Stimulated activated CD8-positive, alpha-beta memory T cell treated with anti-CD3 and anti-CD28 coated beads, Interleukin-4, amount 100 ng/mL, for 48 hours (primary cell): ENCODE measurements at places on chromosomes 5 and 9.

GRCh38 chr9:19442240-19442639 lies 33.4 kb downstream of the ACER2 start:
- no peak for DNase-seq

- no peak for DNase-seq
Observed at GRCh38 chr9:100087218-100087617, 11.6 kb downstream of the ERP44 start.

- peak; percentile 61 for DNase-seq
Observed at GRCh38 chr9:92965061-92965758, 17.9 kb downstream of the FGD3 start.

- no peak for DNase-seq
Observed at GRCh38 chr5:16936989-16937438, 926 bp upstream of the MYO10 start.

DNA sequence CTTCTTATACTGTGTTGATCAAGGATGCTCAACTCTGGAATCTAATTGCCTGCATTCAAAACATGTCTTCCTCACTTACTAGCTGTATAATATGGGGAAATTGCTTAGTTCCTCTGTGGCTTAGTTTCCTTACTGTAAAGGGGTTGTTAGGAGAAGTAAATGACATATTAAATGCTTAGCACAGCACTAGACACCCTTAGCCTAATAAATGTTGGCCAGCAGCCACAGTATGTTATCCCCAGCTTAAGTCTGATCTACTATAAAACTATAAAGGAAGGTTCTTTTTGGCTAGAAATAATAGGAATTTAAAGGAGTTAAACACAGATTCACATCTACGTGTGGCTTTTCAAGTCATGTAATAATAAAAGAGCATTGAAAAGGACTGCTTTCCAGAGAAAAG lies 232.4 kb downstream of the PCSK1 start:
- no peak for DNase-seq

DNA sequence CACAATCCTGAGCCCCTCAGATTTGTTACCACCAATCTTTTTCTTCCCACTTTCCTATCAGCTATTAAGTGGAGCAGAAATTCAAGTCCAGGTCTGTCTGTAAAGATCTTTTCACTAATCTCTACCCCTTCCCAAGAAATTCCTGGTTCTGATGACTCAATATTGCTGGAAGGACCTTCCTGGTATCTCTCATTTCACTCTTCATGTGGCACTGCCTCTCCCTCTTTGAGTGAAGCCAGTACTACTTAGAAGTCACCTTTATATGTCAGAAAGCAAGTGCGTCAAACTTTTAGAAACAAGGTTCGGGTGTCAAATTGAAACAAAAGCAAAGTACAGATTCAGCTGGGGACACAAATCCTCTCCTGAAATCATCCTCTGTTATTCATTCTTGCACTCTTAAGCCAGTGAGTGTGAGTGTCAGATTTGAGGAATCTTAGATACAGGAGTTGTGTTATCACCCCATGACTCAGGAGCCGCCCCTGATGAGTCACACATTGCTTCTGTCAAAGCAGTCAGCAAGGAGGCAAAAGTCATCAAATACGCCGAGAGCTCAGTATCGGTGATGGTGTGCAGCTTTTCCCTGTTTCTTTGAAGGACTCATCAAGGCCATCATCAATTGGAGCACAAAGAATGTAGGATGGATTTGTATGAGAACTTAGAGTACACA lies 313.0 kb downstream of the CETN3 start:
- DNase-seq = no peak

DNA sequence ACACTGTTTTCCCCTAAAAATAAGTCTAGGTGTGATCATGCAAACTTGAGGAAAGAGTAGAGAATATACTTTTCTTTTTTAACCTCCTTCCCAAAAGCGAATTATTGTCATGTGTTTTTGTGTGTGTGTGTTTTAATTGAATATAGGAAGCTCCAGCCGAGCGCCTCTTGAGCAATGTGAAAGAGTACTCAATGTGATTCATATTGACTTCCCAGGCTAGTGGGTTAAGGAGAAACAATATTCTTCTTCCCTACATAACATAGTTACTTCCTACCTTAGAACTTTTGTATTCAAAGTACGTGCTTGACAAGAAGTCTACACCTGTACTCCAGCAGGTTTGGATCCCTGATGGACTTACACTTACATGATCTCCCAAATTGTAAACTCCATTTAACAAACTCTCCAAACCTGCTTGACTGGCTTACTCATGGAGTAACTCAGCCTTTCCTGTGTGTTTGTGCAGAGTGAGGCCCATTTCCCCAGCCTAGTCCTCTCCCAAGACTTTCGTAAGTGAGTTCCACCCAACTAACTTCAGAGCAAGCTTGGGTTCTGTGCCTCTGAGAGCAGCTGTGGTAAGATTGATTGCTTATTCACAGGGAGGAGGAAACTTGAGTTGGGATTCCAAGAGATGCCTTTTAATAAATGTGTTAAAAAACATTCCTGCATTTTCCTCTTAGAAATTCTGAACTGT lies 9.3 kb downstream of the SLC28A3 start:
- DNase-seq = no peak

GRCh38 chr5:98798371-98798770 lies 24.9 kb downstream of the RGMB start:
- no peak for DNase-seq

- no peak for DNase-seq
Observed at GRCh38 chr5:74303578-74303977, 336.9 kb downstream of the ENC1 start.

DNA sequence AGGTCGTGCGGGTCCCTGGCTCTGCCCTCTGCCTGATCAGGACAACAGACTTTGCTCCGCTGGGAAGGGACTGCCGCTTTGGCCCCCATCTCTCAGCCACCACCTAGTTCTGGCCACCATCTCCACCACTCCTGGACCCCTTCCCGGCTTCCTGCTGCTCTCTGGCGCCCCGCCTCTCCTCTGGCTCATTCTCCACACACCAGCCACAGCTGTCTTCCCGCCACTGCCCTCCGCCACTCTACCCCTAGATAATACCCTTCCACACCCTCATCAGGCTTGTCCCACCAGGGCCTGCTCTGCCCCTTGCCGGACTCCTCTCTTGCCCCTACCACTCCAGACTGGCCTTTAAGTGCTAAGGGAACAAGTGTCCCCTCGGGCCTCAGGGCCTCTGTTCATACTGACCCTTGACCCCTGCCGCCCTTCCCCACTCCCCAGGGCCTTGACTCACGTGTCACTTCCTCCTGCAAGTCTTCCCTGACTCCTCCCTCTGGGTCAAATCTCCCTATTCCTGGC lies 3.0 kb upstream of the CDX1 start:
- DNase-seq = no peak

GRCh38 chr5:64765804-64766504 lies 2.5 kb downstream of the SREK1IP1 start:
- no peak for DNase-seq
